T follicular helper cell (primary cell): ENCODE measurements at places on chromosomes 2 and 18.

- no peak for DNase-seq
Observed at GRCh38 chr2:101751276-101751815, 53.8 kb downstream of the MAP4K4 start.

GRCh38 chr2:147355706-147356105 is 489.1 kb upstream of the ACVR2A start:
- no peak for DNase-seq

GRCh38 chr2:186718903-186719302 is 25.0 kb downstream of the FAM171B start:
- no peak for DNase-seq

- no peak for DNase-seq
Observed at GRCh38 chr2:29377788-29378187, 262.6 kb downstream of the CLIP4 start.

GRCh38 chr2:186595219-186595618 is 5.4 kb downstream of the ITGAV start:
- no peak for DNase-seq

GRCh38 chr2:20584399-20585358 is 66.2 kb downstream of the HS1BP3 start:
- DNase-seq: no peak

DNA sequence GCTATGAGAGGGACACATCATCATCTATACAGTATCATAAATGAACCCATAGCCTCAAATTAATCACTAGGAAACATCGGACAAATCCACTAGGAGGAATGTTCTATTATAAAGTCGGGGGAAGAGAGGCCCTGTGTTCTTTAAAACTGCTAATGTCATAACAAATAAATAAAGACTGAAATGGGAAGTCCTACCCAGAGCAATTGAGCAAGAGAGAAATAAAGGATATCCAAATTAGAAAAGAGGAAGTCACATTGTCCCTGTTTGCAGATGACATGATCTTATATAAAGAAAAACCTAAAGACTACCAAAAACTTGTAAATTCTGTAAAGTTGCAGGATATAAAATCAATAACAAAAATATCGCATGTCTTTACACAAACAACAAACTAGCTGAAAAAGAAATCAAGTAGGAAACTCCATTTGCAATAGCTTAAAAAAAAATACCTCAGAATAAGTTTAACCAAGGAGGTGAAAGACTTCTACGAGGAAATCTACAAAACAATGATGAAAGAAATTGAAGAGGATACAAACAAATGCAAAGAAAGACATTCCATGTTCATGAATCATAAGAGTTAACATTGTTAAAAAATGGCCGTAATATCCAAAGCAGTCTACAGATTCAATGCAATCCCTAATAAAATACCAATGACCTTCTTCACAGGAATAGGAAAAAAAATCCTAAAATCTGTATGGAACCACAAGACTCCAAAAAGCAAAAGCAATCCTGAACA is 30.6 kb downstream of the RTN4 start:
- DNase-seq: no peak

DNA sequence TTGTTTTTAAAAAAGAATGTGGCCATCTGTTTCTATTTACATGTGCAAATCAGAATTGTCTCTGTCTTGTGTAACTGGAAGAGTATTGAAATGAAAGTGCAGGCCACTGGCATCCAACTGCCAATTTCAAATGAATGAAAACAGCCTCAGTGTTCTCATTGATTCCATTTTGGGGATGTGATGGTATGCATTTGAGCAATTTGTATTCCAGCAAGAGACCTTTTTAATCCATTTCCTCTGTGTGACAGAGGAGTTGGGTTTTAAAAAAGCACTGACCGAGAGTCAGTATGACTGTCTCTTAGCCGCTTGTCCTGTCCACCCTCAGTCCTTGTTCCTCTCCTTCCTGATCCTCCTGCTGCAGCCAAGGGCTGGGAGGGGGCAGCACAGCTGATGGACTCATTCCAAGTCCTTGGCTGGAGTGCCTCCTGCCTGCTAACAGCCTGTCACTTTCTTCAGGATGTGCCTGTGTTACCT is 50.0 kb downstream of the ASAP2 start:
- no peak for DNase-seq

DNA sequence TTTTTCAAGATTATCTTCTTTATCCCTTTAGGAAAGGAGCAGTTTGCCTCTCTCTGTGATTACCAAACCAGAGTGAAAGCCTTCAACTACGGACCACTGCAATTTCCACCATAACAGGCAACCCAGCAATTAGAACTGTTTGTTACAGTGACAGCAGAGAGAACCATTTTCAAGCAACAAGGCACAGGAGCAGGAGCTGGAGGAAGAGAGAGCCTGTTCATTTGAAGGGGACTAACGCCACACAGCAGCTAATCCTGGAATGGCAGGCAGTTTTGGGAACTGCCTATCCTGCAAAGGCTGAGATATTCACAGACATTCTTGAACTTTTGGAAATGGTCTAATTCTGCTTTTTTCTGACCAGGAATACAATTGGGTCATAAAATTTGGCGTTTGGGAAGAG is 1541.9 kb upstream of the PIK3C3 start:
- no peak for DNase-seq

DNA sequence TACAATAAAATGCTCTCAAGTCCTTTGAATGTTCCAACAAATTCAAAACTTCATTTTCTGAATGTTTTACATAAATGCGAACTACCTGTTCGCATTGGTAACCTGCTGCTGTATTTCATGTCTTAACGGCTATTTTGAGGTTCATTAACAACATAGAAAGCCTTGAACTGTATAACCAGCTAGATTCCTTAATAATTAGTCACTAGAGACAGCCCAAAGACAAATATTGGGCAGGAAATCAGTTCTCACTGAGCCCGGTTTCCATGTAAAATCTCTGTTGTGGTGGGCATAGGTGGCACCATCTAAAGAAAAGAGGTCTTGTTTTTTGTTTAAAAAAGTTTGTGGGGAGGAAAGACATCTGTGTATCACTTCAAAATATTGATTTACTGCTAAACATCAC is 29.2 kb downstream of the PDIA6 start:
- DNase-seq: no peak

DNA sequence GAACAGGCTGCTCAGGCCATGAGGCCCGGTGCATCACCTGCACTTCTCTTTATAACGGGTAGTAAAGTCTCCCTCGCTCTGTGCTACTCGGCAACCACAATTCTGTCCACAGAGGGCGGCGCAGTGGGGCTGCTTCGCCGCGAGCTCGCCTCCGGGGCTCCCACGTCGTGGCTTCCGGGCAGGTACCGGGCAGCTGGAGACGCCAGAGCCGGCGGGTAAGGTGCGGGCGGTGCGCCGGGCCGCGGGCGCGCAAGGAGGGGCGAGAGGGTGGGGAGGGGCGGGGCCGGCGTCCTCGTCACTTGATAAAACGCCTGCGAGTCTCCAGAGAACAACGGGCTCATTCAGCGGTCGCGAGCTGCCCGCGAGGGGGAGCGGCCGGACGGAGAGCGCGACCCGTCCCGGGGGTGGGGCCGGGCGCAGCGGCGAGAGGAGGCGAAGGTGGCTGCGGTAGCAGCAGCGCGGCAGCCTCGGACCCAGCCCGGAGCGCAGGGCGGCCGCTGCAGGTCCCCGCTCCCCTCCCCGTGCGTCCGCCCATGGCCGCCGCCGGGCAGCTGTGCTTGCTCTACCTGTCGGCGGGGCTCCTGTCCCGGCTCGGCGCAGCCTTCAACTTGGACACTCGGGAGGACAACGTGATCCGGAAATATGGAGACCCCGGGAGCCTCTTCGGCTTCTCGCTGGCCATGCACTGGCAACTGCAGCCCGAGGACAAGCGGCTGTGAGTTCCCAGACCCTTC is at the start of gene ITGA6:
Gene ITGA6 (plus strand): TSS at position 331 of the 734 bp plus-strand sequence.
- peak; percentile 63 for DNase-seq

DNA sequence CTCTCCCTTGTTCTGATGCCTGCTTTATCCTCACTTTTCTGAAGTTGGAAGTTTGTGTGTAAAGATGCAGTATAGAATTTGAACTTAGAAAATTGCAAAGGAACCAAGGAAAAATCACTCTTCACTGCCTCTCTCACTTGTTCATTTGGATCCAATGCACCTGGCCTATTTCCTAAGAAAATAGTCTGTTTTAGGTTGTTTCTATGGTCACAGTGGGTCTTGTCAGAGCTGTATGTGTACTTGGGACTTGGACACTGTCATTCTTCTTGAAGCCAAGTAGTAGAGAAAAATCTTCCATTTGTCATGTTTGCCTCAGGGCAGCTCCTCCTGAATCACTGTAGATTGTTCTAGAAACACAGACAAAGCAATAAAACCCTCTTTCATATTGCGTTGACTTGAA is 80.3 kb upstream of the SESTD1 start:
- no peak for DNase-seq

DNA sequence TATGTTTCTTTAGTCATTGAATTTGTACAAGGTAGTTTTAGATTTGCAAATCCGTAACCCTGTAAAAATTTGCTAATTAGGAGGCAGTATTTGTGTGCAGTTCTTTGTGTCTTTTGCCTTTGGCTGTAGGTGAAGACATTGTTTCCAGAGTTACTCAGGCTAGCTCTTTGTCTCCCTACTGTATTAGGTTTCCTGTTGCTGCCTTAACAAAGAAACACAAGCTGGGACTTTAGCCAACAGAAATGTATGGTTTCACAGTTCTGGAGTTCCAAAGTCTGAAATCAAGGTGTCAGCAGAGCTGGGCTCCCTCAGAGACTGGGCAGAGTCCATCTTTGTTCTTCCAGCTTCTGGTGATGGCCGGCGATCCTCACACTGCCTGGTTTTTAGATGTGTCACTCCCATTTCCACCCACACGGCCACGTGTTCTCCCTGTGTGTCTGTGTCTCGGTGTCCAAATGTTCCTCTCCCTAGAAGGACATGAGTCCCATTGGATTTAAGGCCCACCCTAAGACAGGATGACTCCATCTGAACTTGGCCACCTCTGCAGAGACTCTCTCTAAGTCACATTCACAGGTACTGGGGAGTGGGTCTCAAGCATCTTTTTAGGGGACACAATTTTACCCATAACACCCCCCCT is 309.7 kb downstream of the GALR1 start:
- no peak for DNase-seq

DNA sequence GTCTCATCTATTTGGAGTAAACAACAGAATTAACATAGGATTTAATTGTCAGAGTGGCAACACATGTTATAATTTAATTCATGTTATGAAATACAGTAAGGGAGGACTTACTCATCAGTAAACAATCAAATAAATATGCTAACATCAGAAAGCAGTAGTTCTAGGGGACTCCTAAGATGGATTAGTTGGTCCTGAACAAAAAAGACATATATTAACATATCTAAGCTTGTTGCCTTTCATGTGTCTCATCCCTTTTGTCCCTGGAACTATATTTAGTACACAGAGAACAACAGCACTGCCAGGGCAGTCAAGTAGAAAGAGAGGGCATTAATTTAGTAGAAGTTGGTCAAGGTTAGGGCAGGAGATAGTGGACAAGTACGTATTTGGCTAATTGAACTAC is 117.8 kb upstream of the FZD5 start:
- DNase-seq: no peak

GRCh38 chr2:17646838-17647701 is 106.5 kb downstream of the SMC6 start:
- DNase-seq: no peak

GRCh38 chr2:105919826-105920225 is 175.1 kb downstream of the NCK2 start:
- DNase-seq: peak; percentile 42

- DNase-seq: no peak
Observed at GRCh38 chr2:25379535-25379934, 37.8 kb upstream of the DNMT3A start.

GRCh38 chr18:23689031-23689615 is at the start of gene LAMA3:
TSS of gene LAMA3 (plus strand) at chr18:23689453. CDS start at chr18:23689684, 231 bp downstream.
- DNase-seq: no peak

- DNase-seq: no peak
Observed at GRCh38 chr2:105143467-105144151, 97.9 kb upstream of the GPR45 start.

- DNase-seq: no peak
Observed at GRCh38 chr2:44291281-44292248, 16.3 kb downstream of the SLC3A1 start.

DNA sequence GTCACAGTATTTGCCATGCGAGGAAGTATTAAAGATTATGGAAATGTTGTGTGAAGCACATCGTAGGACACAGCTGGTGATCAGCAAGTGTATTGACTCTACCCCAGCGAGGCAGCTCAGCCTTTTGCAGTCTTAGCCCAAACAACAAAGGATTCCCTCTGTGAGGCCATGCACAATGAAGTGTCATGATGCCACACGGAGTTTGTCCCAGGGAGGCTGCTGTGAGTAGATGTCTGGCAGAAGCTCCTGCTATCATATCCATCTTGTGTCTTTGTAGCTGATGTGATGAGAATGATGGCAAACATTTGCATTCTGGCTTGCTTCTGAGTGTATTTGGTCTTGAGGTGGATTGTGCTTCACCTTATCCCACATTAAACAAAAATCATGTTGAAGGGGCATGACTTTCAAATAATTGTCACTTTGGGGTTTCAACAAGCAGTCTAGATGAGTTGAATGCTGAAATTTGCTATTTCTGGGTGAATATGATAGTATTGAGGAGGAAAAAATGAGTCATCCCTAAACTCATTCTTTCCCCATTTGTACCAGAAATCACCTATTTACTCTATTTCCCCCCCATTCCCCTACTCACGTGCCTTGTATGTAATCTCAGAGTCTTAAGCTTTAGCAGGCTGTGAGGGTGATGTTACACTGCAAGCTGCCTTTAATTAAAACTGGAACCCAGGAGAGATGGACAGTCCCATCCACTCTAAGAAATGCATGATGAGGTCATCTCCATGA is 273.5 kb downstream of the RNF144A start:
- no peak for DNase-seq

- DNase-seq: no peak
Observed at GRCh38 chr2:33217406-33217805, 259.0 kb upstream of the RASGRP3 start.

DNA sequence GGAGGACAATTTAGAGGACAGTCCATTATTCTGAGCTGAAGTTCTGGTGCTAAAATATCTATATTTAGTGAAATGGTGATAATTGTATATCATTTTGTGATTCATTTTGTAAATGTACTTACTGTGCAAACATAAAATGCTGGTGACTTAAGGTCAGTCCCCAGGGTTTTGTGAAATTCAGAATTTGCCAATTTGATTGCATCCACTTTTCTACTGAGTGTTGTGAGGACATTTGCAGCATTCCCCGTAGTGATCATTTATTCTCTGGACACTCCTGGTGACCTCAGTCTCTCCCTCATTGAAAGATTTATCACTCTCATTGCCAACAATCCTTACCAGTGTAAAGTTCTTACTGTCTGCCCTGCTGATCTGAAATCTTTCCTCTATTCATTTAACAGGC is 98.2 kb downstream of the SOCS6 start:
- no peak for DNase-seq

DNA sequence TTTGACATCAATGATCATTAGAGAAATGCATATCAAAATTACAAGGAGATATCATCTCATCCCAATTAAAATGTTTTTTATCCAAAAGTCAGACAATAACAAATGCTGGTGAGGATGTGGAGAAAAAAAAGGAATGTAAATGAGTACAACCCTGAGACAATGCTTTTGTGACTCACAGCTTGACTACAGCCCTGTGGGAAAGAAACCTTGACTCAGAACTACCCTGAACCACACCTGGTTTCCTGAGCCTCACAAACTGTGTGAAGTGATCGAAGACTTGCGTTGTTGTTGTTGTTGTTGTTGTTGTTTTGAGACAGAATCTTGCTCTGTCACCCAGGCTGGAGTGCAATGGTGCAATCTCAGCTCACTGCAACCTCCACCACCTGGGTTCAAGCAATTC is 266.6 kb upstream of the MYT1L start:
- no peak for DNase-seq

GRCh38 chr2:24362253-24362652 is 1.9 kb upstream of the ITSN2 start:
- DNase-seq: no peak

- DNase-seq: no peak
Observed at GRCh38 chr2:37891846-37892435, 33.1 kb upstream of the RMDN2 start.
